Dermis blood vessel endothelial cell (primary cell): ENCODE measurements at places on chromosomes 16 and 17.
A peak's percentile ranks its signal among the peaks of the same experiment; 100 is the strongest.

GRCh38 chr17:10059684-10060211 lies 138.7 kb downstream of the GAS7 start:
- DNase-seq, result no peak

DNA sequence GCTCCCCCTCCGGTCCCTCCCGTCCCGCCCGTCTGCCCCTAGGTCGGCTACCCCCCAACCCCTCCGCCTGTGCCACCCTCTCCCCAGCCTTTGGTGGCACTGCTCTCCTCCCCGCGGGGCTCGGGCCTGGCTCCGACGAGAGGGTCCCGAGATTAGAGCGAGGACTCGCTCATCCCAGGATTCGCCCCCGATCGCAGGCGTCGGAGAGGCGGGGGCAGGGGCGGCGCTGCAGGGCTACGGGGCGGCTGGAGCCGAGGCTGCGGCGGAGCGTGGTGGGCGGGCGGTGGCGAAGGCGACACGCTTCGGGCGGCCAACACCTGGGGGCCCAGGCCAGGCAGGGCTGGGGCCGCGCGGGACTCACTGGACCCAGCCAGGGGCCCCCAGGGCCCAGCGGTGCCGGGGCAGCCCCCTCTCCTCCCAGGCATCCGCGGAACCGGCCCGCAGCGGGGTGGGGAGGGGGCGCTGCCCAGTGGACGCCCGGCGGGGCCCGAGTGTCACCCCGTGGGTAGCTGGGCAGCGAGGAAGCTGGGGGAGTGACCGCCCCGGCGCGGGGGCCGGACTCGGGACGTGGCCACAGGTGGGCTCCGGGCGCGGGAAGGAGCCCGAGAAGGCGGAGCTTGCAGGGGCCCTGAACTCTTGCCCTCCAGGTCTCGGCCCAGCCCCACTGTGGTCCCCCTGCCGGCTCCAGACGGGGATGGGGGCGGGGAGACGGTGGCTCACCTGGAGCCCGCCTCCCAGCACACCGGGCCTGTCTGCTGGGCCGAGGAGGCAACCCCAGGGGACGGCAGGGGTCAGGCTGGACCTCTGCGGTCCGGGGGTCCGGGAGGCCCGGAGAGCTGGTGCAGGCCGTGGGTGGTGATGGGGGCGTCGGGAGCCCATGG lies 1.5 kb downstream of the MGAT5B start:
- no peak for DNase-seq

- no peak for DNase-seq
These were observed 2.4 kb downstream of the SKAP1 start for GRCh38 chr17:48427598-48427997.

- DNase-seq, result no peak
These were observed 1.2 kb upstream of the STARD3 start for GRCh38 chr17:39635614-39636176.

- DNase-seq, result peak; percentile 52
These were observed 11.7 kb downstream of the ABCC1 start for GRCh38 chr16:15961060-15961511.
